Stimulated activated CD8-positive, alpha-beta memory T cell treated with anti-CD3 and anti-CD28 coated beads, Interleukin-7, amount 100 ng/mL, for 4 hours (primary cell): ENCODE measurements at places on chromosomes 13 and 19.

- no peak for DNase-seq
Measured at GRCh38 chr13:93882086-93882651, 597.3 kb downstream of the DCT start.

DNA sequence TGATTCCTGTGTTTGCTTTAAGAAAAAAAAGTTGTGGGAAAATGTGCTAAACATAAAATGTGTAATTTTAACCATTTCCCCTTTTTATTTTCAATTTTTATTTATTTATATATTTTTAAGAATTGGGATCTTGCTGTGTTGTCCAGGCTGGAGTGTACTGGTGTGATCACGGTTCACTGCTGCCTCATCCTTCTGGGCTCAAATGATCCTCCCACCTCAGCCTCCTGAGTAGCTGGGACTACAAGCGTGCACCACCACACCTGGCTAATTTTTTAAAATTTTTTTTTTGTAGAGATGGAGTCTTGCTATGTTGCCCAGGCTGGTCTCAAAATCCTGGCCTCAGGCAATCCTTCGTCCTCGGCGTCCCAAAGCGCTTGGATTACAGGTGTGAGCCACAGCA lies 19.0 kb downstream of the CACNG6 start:
- no peak for DNase-seq

DNA sequence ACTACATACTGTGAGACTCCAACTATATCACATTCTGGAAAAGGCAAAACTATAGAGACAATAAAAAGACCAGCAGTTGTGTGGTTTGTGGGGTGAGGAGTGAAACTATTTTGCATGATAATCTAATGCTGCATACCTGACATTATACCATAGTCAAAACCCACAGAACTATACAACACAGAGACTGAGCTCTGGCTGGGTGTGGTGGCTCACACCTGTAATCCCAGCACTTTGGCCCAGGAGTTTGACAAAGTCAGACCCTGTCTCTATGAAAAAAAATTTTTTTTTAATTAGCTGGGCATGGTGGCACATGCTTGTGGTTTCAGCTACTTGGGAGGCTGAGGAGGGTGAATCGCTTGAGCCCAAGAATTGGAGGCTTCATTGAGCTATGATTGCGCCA lies 11.9 kb downstream of the ZNF541 start:
- DNase-seq: no peak

DNA sequence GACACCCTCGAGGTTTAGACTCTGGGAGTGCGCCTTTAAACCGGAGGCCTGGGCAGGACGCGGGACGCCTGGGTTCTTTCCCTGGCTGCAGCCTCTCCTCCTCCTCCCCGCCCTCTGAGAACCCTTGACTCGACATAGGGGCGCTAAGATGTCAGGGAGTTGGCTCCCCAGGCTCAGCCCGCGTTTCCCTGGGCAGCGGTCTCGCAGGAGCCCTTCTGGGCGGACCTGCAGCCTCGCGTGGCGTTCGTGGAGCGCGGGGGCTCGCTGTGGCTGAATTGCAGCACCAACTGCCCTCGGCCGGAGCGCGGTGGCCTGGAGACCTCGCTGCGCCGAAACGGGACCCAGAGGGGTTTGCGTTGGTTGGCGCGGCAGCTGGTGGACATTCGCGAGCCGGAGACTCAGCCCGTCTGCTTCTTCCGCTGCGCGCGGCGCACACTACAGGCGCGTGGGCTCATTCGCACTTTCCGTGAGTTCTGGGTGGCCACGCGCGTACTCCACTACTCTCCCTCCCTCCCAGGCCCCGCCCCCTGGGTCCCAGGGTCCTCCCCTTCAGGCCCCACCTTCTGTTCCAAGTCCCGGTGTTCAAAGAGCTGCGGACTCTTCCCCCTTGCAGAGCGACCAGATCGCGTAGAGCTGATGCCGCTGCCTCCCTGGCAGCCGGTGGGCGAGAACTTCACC lies 1.3 kb downstream of the ICAM5 start:
- no peak for DNase-seq

GRCh38 chr13:97284558-97284957 lies 62.4 kb downstream of the MBNL2 start:
- DNase-seq: no peak

DNA sequence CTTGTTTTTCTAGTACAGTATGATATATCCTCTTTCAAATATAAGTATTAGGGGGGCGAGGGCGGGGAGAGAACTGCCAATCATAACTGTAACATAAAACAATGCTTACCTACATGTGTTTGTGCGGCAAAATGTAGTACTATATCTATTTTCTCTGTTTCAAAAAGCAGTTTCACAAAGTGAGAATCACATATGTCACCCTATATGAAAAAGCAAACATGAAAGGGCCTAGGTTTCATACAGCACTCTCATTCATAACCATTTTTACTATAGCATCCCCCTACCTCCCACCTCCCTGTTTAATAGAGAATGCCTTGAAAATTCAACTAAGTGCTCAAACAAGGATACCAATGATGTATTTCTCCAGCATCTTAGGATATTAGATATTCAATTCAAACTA lies 5.2 kb downstream of the TGDS start:
- no peak for DNase-seq

GRCh38 chr19:19345232-19345631 lies 24.6 kb downstream of the MAU2 start:
- no peak for DNase-seq

DNA sequence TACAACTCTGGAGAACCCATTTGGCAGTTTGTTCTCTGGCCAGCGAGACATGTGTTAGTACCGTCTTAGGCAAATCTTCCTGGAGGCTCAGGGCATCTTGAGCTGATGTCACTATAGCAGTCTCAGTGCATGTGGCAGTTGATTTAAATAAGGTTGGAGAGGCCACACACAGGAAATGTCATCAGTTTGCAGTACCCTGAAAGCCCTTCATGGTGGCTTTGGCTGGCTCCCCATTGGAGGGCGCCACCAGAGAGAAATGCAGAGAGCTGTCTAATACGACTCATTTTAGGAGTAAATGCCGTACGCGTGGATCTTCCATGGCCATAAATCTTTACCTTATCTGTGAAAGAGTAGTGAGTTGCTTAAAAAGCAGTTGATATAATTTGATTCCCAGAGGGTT lies 163.1 kb downstream of the STK24 start:
- no peak for DNase-seq

- DNase-seq: no peak
Measured at GRCh38 chr19:14843578-14843977, 5.1 kb downstream of the OR7A10 start.

GRCh38 chr19:41303954-41304353 lies 6.0 kb upstream of the CCDC97 start:
- no peak for DNase-seq

DNA sequence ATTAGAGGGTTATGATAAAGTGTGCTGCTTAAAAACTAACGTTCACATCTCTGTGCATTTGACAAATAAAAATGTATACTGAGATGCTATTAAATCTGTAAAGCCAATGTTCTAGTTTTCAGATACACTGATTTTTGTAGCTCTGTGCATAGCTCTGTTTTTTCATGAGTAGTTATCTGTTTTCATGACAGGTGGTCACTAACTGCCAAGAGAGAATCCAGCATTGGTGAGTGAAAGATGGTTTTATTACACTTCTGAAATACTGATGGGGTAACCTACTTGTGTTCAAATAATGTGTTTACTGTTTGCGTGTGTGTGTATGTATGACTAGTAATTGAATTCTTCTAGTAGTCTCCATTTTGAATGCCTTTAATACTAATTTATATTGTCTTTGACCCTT lies 29.0 kb downstream of the URI1 start:
- no peak for DNase-seq
